ENCODE measurements at places on chromosomes 3 and 15. TPM values are rescaled to one million over a fixed set of nuclear protein-coding genes. Genes with fewer than 3 reads are reported as not detected.

JMJD7 gene
- polyA plus RNA-seq, result 6.6 TPM

SLC9C1 gene
- polyA plus RNA-seq, result not detected

FAM107A gene
- polyA plus RNA-seq, result 13.8 TPM

ZIC4 gene
- 2.5 TPM for polyA plus RNA-seq

CADM2 gene
- polyA plus RNA-seq, result 94.3 TPM

C3orf85 gene
- polyA plus RNA-seq, result not detected

CELF6 gene
- 3.5 TPM for polyA plus RNA-seq

ADAMTS9 gene
- not detected for polyA plus RNA-seq

RPS27L gene
- 141 TPM for polyA plus RNA-seq

SCN11A gene
- polyA plus RNA-seq, result 0.66 TPM

CGNL1 gene
- 5.9 TPM for polyA plus RNA-seq

FETUB gene
- not detected for polyA plus RNA-seq

ITIH1 gene
- not detected for polyA plus RNA-seq

GRK7 gene
- not detected for polyA plus RNA-seq

CCDC174 gene
- 28.5 TPM for polyA plus RNA-seq

TMEM212 gene
- not detected for polyA plus RNA-seq

HIGD2B gene
- not detected for polyA plus RNA-seq

SLC26A6 gene
- not detected for polyA plus RNA-seq

CASR gene
- polyA plus RNA-seq, result not detected

FSIP1 gene
- polyA plus RNA-seq, result not detected

P2RY13 gene
- polyA plus RNA-seq, result 0.69 TPM

CP gene
- polyA plus RNA-seq, result 0.85 TPM

SNTN gene
- 3.5 TPM for polyA plus RNA-seq

ST3GAL6 gene
- polyA plus RNA-seq, result 46.5 TPM

CD200R1 gene
- polyA plus RNA-seq, result 3.1 TPM

NEK11 gene
- polyA plus RNA-seq, result 20.7 TPM

NANOGP8 gene
- polyA plus RNA-seq, result not detected

ZNF860 gene
- polyA plus RNA-seq, result not detected

GLT8D1 gene
- 39.4 TPM for polyA plus RNA-seq

IDH2 gene
- polyA plus RNA-seq, result 1.9 TPM

SI gene
- not detected for polyA plus RNA-seq

KCNMB2 gene
- polyA plus RNA-seq, result not detected

GOLGA6D gene
- polyA plus RNA-seq, result not detected

CYP1A2 gene
- not detected for polyA plus RNA-seq

GOLGA6L10 gene
- 0.42 TPM for polyA plus RNA-seq

IL5RA gene
- not detected for polyA plus RNA-seq

CHST2 gene
- polyA plus RNA-seq, result 60.4 TPM

MYLK gene
- polyA plus RNA-seq, result 7.8 TPM

C3orf49 gene
- not detected for polyA plus RNA-seq

PLOD2 gene
- 3.5 TPM for polyA plus RNA-seq

CACNA2D3 gene
- polyA plus RNA-seq, result 6.2 TPM

GXYLT2 gene
- polyA plus RNA-seq, result 0.42 TPM

SLC28A2 gene
- polyA plus RNA-seq, result not detected

ZPLD1 gene
- not detected for polyA plus RNA-seq

APBA2 gene
- polyA plus RNA-seq, result 0.50 TPM
